ENCODE measurements at places on chromosomes 3 and 15.

GRCh38 chr15:36517758-36518157 is 61.7 kb upstream of the CDIN1 start:
- no peak for DNase-seq

DNA sequence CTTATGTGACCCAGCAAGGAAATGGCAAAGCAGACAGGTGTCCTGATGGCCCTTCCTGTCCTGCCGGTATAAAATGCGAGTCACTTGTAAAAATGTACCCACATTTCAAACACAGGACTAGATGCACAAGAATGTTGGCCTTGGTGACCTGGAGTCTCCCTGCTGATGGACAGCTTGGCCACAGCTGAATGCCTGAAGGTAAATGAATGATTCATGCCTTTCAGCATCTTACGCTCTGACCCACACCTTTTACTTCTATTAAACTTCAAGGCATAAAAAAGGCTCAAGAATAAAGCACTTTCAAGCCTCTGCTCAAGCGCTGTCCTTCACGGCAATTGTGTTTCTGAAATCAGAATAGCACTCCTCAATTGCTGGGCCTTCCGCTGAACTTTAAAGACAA is 228.0 kb upstream of the SLCO3A1 start:
- no peak for DNase-seq

DNA sequence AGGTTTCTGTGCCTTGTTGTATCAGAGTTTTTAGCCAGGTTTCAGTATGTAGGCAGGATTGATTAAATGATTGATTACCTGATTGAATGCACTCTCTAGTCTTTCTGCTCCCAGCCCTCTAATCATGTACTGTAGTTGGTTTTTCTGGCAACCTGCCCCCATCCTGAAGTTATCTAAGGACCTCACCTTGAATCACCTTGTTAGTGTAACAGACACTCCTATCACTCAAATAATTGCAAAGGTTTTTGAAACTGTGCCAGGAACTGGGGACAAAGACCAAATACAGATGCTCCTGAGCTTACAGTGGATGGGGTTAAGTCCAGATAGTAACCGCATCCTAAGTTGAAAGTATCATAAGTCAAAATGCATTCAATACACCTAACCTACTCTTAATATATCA is 141.5 kb upstream of the EIF1B start:
- DNase-seq, result no peak

DNA sequence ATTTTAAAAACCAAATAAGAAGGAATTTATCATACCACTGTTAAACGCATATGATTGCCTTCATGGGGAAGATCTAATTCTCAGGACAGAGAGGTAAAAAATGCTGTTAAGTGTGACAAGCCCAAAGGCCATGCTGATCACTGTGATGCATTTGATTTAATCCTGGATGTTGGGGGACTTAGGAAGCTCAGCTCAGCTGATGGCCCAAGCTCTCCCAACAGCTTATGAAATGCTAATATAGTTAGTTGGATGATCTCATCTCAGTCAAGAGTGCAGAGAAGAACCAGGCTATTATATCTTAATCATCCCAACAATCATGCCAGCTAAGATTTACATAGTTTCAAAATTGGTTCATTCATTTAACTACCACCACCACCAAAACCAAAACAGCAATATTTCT is 340.0 kb downstream of the IL20RB start:
- no peak for DNase-seq

DNA sequence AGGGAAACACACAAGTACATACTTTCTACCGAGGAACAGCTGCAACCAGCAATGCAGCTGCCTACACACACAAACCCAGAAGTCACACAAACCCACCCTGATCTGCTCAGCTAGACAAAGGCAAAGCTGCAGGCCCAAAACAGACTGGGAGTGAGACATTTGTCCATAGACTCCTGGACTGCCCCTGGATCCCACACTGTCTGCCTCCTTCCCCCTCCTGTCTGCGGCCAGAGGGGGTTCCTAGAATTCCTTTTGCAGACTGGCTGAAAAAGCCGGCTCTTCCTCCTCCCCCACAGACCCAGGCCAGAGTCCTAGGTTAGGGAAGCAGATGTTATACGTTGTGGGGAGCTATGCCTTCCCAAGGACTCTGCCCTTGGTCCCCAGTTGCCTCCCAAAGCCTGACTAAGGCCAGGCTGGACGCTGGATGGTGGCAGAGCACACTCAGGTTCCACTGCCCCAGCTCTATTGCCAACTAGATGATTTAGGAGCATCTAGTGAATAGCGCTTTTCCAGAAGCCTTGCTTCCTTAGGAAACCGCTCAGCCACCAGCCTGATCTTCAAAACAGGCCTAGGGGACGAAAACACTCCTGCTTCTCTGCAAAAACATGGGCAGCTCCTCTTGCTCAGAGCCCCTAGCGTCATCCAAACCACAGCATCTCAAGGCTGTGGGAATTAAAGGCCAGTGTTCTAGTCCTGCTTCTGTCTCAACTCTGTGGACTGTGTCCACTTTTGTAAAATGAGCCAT is 37.4 kb upstream of the CILP start:
- no peak for DNase-seq

- DNase-seq, result no peak
These were observed 47.1 kb downstream of the CRTC3 start for GRCh38 chr15:90576711-90577389.

DNA sequence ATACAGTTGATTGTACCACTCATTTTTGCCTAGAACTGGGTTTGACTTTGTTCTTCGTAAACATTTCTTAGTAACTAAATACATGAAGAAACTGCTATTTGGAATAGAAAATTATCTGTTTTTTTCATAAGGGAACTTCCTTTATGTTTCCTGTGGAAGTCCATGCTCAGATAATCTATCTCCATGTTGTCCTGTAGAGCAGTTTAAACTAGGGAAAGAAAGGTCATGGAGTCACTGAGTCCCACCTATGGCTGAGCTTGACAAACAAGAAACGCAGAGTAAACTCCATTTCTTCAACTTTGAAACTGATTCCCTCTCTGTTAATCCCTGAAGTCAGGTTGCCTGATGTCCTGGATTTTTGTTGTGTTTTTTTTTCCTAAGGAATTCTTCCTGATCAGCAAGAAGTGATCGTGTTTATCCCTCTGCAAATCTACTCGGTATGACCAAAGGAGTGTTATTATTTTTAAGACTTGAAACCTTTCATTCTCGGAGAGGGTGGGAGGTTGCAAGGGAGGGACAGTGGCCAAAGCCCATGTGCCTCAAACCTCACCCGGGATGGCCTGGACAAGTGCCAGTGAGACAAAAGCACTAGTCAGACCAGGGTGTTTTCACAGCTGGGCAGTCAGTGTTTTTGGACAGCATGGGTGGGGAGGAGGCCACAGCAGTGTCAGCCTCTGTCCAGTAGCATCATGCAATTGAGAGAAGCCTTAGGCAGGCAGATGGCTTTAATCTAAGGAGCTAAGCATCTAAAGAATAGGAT is 129.8 kb upstream of the PHLDB2 start:
- no peak for DNase-seq

DNA sequence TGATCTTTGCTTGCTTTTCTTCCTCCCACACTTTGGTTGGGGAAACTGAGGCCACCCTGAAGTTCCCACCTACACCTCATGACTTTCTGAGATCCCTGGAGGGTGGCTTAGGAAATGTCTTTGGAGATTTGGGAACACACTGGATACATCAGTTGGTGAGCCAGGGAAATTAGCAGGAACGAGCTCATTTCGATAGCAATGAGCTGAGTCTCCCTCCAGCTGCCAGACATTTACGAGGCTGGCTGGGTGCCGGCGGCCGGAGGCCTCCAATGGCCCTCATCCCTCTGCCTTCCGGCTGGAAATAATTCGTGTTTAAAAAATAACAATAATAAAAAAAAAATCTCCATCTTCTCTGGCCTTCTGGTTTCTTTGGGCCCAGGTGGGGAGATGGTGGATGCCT is 38.8 kb downstream of the SMAD6 start:
- no peak for DNase-seq

DNA sequence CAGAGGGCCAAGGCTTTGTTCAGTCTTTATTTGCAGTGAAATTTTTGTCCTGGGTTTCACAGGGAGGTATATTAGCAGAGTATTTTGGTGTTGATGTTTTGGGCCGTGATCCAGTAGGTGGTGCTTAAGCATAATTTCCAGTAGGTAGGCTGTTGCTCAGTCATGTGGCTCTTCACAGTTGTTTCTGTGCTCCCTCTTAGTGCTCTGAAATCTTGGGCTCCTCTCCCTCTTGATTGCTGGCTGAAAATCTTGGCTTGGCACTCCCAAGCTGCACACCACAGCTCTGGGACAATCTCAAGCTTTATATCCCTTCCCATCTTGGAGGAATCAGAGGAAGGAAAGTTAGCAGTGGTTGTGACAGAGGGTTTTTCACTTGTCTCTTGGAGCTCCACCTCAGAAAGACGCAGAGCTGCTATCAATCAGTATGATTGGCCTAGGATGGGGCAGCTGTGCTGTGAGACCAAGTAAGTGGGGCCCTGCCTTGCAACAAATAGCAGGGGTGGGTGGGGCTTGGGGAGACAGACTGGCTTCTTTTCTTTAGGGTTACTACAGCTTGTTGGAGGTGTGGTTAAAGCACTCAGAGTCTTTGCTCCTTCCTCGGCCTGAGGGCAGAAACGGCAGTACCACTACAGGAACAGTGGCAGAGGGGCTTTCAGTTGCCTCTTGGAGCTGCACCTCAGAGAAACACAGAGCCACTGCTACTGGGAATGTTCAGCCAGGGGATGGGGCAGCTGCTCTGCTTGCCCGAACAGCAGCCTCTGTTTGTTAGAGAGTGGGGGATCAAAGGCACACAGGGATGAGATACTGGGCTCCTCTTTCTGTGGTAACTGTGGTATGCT is 627.0 kb downstream of the SI start:
- no peak for DNase-seq

DNA sequence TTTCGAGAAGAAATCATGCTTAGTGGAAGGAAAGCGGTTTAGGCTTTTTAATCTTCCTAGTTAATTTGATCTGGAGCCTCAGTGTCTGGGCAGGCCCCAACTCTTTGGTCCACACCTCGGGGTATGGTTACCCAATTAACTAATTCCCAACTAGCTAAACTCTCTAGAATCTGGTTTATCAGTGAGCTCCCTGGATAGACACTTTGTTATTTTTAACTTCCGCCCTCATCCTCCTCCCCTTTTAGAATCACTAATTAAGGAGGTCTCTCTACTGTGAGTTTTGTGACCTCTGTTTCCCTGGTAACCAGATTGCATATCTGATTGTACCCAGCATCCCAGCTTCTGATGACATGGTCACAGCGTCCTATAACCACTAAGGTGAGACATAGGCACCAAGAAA is 112.2 kb downstream of the RARB start:
- no peak for DNase-seq

GRCh38 chr3:17808994-17809393 is 66.6 kb upstream of the TBC1D5 start:
- DNase-seq, result no peak

- DNase-seq, result no peak
These were observed 193.1 kb downstream of the SHQ1 start for GRCh38 chr3:72655131-72655551.

- no peak for DNase-seq
These were observed 225.6 kb upstream of the ROPN1 start for GRCh38 chr3:124217542-124217941.

- no peak for DNase-seq
These were observed 353.2 kb downstream of the AGBL1 start for GRCh38 chr15:86432861-86433260.

DNA sequence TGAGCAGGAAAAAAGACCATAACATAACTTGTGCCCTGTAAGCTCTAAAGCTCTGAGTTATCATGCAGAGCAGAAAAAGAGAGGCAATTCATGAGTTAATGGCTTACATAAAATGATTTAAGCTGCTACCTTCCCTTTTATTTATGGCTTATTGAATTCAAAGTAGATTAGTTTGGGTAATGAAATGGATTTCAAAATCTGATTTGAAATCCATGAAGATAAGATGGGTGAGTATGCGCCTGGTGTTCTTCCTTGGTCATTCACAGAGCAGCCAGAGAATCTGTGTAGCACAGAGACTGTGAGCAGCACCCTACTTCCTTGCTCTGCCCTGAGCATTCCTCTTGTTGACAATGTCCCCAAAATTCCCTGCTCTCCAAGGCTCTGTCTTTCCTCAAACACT is 36.2 kb upstream of the MRPL3 start:
- DNase-seq, result no peak

- no peak for DNase-seq
These were observed 47.6 kb downstream of the OSTN start for GRCh38 chr3:191246630-191247029.

DNA sequence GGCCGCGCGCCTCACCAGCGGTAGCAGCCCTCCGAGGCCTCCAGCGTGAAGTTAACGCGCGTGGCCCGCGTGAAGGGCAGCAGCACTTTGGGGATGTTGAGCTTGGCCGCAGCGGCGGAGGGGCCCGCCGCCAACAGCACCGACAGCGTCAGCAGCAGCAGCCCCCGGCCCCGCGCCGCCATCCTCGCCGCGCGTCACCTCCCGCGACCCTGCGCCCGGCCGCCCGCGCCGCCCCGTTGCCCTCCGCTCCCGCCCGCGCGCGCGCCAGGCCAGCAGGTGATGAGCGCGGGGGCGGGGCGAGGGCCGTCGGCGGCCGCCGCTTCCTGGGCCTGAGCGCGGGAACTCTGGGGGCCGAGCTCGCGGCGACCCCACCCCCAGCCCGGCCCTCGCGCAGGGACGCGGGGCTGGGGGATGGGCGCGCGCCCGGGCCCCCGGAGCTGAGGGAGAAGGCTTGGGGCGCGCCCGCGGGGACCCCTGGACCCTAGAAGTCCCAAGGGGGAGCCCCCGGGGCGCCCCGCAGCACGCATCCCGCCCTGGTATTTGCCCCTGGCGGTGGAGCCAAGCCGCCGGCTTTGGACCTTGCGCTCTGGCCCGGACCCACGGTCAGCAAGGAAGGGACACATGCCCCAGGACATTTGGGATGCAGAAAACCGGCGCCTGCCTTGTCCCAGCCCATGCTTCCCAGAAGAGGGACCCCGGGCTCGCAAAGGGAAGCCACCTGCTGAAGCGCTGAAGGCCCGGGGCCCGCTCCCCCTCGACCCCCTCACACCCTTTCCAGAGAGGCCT is at the start of gene NUP210:
NUP210 (minus strand) TSS at position 278 of the 786 bp plus-strand sequence; CDS start at position 182, 96 bp downstream.
- no peak for DNase-seq
